ENCODE measurements at places on chromosomes 12 and 14.

GRCh38 chr12:18546399-18546798 is 191.4 kb downstream of the PLCZ1 start:
- no peak for DNase-seq

- DNase-seq = no peak
Observed at GRCh38 chr12:18905134-18905533, 167.2 kb downstream of the CAPZA3 start.

- DNase-seq = no peak
Observed at GRCh38 chr14:90194706-90195105, 61.6 kb upstream of the PSMC1 start.

GRCh38 chr12:117026343-117026742 is 72.9 kb downstream of the TESC start:
- no peak for DNase-seq

DNA sequence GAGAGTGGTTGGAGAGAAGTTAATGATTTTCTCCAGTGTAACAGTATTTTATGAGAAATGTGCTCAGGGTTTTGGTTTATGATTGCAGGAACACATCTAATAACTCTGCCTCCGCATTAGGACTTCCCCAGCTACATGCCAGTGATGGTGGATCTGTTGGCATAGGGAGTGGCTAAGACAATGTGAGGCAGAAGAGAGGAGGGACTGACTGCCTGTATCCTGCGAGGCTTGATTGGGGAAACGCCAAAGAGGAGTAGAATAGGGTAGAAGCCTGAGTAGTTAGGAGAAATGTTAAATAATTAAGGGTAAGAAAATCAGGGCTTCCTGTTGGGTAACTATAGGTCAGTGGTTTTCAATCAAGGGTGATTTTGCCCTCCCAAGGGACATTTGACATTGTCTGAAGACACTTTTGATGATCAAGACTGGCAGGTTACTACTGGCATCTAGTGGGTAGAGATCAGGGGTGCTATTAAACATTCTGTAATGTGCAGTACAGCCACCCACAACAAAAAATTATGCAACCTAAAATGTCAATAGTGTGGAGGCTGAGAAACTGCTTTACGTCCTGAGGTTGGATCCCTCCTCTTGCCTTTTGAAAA is 12.8 kb downstream of the TDG start:
- no peak for DNase-seq

DNA sequence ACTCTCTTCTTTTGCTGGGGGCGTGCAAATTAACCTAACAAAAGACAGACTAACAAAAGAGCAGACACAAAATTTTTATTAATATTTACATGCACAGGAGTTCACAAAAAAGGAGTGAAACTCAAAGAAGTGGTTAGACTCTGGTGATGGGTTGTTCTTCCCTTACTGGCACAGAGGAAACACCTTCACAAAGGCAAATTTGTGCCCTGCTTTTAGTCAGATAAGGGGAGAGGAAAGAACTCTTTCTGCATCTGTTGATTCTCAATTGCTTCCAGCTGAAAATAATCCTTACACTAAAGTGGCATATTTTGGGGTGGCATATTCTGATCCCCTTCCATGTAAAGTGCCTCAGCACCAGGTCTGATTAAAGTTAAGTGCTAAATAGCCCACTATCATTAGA is 190.2 kb upstream of the AMIGO2 start:
- DNase-seq = peak; percentile 69

- DNase-seq = no peak
Observed at GRCh38 chr12:9721394-9722092, 11.4 kb downstream of the CLECL1 start.

- DNase-seq = no peak
Observed at GRCh38 chr12:81147292-81147919, 69.5 kb downstream of the ACSS3 start.

DNA sequence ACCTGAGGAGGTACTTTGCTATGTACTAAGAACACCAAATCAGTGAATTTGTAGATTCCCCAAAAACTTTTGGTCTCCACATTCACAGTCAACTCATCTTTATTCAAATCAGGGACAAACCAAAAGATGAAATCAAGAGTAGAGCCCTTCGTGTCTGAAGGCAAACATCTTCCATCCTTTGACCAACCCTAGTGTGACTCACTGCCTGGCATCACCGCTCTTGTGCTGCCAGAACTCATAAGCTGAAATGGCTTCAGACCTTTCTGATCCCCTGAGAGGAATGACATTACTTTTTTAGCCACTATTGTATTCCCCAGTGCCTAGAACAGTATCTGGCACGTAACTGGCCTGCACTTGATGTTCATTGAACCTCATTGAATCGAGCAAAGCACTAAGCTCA is 50.1 kb downstream of the GOLGA5 start:
- DNase-seq = no peak

GRCh38 chr12:64255249-64255648 is 33.2 kb upstream of the KICS2 start:
- DNase-seq = peak; percentile 10

DNA sequence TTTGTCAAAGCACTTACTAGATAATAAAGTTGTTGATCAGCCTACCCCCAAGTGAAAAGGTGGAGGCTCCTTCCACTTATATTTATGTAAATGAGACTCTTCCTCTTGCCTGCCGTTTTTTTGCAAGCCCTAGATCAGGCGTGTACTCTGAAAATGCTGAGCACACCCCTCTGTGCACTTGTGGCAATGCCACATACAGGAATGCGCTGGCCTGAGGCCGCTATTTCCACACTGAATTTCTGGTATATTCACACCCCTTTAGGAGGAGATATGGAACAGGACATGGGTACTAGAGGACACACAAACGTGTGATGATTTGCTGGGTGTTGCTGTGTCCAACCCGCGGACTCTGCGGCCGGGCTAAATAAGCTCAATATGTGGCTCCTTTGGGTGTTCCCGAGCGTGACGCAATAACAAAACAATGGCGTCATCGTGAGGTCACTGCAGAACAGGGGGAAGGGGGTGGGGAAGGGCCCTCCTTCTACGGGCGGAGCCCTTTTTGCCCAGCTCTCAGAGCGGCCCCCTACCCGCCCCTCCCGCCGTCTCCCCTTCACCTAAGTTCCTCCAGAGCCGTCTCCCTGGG is 554 bp upstream of the TSPAN31 start:
- DNase-seq = no peak

DNA sequence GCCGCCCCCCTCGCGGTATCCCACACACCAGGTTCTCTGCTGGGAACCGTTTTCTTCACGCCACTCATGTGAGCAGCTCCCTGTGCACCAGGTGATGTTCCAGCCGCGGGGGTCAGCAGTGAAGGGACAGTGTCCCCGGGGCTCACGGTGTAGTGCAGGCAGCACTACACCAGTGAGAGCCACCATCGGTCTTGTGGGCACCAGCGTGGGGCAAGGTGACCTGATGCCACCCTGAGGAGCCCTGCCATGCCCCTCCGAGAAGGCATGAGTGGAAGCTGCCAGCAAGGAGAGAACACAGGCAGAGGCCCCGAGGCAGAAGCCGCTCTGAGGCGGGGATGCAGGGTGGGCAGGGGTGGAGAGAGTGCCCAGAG is 11.5 kb upstream of the FBRSL1 start:
- DNase-seq = no peak

DNA sequence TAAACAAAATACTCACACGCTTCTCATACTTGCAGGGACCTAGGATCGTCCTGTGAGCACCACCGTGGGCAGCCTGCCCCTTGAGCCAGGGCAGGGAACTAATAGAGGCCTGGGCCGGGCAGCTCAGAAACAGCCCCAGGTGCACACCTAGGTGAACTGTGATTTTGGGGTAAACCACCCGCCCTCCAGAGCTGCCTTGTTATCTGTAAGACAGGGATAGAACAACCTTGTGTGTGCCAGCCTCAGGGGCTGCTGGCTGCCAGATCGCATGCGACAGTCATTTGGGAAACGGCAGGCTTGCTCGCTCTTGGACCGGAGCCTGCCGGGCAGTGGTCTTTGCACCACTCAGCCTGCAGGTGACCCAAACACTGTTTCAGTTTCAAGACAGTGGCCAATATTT is 86.8 kb downstream of the ADGRD1 start:
- no peak for DNase-seq

DNA sequence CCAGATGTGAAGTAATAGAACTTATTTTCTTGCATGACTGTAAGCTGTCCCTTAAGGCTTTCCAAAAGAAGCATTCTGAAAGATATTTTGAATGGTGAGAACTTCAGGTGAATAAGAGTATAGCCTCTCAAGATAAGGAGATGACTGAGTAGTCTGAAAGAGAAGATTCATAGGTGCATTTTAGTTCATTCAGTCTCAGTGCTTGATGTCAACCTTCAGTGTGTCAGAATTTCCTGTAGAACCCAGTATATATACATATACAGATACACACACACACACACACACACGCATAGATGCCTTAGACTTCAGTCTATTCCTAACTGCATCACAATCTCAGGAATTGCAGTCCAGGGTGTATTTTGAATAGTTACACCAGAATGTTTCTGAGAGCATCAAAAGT is 7.4 kb downstream of the BICDL1 start:
- no peak for DNase-seq

DNA sequence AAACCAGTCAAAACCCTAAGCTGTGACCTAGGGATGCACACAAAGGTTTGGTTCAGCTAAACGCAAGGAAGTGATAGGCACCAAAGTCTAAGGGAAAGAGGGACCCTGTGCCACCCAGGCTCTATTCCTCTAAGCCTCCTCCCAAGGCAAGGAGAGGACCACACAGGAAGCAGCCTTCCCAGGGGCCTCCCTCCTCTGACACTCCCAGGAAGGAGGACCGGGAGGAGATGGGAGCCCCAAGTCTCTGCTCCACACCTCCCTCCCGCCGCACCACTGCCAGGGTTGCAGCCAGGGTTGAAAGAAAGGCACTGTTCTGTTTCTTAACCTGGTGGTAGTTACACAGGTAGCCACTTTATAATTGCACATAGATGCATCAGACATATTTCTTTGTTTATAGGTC is 21.9 kb downstream of the TCHP start:
- DNase-seq = no peak

DNA sequence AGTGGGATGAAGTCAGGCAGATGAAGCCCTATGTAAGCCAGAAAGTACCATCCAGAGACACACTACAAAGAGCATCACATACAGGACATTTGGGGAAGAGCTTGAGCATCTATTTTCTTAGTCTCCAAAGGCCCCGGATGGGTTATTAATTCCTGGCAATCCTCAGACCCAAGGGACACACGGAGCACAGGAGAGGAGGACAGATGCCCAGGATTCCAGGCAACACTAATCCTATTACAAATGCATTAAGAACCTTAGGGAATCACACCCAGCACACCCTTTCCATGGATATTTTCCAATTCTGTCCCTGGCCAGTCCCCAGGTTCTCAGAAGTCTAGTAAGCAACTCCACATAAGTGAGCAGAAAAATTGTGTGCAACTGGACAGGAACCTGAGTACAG is 65.9 kb downstream of the CMKLR1 start:
- no peak for DNase-seq

- DNase-seq = peak; percentile 56
Observed at GRCh38 chr12:81644503-81644902, 114.6 kb downstream of the PPFIA2 start.

DNA sequence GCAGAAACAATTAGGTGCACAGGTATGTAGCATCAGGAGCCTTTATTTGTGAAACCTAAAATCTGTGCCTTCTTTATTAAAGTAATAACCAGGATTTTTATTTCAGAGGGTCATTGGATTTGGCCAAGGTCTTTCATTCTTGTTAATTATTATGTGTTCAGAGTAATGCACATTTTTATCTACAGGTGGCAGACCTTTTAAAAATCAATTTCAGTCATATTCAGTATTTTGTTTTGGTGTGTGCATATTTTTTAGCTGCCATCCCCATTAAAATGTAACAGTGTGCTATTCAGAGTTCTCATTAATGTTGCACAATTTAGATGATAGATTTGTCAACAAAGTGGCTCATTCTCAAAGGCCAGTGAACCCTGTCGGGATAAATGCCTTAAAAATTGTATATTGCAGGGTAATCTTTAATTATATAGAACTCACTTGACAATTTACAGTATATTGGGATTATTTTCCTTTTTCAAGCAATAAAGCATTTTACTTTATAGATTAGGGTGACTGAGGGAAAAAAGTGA is 319.3 kb upstream of the SOX5 start:
- no peak for DNase-seq

- DNase-seq = no peak
Observed at GRCh38 chr12:105738051-105738450, 400.7 kb downstream of the NUAK1 start.

DNA sequence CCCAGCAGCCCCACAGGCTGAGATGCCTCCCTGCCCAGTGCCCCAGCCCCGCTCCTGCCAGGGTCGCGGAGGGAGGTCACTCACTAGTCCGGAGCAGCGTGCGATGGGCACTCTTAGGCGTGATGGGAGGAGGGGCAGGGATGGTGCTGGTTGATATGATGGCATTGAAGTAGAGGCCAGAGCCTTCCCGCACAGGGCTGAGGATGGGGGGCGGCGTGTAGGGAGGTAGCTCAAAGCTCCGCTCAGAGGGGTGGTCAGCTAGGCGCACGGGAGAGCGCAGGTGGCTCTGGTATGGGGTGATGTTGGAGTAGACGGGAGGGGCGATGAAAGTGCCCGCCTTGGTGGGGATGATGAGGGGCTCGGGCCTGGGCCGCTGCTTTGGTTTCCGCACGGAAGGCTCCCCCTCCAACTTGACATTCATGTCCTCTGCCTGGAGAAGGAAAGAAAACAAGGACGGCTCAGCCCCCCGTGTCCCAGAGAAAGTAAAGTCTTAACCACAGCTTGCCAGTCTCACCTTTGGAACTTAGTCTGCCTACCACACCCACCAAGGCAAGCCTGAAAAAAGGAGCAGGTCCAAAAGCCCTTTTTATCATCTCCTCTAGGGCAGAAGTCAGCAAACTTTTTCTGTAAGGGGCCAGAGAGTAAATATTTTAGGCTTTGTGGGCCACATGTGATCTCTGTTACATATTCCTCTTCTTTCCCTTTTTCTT is 15.5 kb upstream of the PNMA1 start:
- DNase-seq = no peak

DNA sequence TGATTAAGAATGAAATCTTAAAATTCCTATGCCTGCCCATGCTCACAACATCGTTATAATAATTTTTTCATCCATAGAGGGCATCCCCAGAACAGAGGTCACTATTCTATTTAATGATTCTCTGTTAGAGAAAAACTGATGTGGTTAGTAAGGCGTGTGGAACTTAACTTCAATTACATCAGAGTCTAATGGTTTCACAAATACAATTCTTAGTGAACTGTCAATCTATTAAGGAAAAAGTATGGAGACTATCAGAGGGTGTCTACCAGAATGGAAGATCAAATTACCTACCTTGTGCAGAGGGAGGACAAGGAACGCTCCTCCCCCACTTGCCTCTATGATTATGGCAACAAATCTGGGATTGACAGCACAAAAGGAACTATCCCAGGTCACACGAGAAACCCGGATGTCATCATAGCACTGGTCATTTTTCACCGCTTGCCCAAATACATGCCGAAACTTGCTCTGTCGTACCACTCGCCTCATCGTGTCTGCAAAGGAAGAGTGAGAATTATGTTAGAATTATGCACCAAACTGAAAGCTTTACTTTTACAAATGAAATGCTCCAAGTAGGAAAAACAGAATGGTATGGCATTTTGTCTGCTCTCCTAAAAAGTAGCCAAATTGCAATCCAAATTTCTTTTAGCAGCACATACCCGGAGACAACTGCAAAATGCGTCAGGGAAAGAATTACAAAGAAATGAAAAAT is 30.3 kb downstream of the CORO1C start:
- DNase-seq = no peak

All from hematopoietic multipotent progenitor cell treated with erythropoietin and hydrocortisone succinate and interleukin-3 and kit ligand, for 6 days (in vitro differentiated cells).